ENCODE measurements at places on chromosomes 16 and 17.

GRCh38 chr16:16010194-16010593 lies 60.8 kb downstream of the ABCC1 start:
- DNase-seq: no peak

DNA sequence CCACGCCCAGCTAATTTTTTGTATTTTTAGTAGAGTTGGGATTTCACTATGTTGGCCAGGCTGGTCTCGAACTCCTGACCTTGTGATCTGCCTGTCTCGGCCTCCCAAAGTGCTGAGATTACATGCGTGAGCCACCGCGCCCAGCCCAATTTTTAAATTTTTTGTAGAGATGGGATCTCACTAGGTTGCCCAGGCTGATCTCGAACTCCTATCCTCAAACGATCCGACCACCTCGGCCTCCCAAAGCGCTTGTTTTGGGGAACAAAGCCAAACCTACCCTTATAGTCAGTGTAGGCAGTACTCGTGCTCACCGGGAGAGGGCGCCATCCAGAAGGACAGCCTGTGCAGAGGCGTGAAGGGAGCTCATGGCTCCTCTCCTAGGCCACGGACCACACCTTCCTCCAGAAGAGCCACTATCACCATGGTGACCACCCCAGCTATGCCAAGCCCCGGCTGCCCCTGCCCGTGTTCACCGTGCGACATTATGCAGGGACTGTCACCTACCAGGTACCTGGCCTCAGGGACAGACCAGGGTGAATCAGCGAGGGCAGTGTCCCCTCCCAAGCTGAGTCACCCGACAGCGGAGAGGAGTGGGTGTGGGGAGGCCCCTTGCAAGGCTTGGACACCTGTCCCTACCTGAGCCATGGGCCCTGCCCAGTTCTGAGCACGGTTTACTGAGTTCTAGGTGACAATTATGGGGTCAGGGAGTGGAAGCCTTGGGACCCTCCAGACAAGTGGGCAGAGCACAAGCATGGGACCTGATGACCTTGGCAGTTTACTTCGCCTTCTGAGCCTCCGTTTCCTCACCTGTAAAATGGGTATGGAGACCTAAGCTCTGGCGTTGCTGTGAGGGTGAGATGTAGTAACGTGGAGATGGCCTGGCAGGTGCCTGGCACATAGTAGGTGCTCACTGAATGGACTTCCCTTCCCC lies 13.7 kb downstream of the MYO15B start:
- no peak for DNase-seq

DNA sequence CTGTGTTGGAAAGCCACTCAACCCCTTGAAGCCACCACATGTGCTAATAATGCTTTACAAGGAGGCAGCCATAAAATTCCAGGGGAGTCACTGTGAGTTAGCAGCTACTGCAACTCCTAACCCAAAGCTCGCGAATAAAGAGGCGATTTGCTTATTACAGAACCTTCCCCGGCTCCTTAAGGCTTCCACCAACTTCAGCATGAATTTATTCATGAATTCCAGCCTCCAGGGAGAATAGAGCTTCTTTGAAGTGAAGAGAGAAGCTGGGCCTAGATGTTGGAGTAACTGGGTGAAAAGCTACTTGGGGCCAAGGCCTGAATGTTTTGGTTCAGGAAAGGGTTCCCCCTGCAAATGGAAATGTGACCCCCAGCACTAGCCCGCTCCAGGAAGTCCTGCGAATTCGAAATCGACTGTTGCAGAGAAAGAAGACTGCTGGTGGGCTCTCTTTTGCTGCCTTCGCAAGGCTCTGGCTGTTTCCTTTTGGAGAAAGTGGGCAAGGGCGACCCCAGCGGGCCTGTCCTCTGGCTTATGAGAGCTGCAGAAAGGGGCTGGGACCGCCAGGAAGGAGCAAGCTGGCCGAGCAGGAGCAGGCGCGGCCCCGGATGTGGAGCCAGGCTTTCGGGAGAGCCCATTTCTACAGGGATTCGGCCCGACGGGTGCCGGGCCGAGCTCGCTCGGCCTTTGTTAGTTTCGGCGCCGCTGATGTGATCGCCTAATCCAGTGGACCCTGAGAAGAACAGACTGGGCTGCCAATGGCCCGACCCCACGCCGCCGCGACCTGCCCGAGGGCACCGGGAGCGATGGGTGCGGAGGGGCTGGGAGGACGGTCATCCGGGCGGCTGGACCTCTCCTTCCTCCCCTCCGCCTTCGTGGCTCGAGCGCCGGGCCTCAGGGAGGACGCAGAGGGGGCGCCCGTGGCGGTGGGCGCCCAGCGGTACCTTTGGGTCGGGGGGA lies 7.6 kb downstream of the CBX8 start:
- DNase-seq: no peak

DNA sequence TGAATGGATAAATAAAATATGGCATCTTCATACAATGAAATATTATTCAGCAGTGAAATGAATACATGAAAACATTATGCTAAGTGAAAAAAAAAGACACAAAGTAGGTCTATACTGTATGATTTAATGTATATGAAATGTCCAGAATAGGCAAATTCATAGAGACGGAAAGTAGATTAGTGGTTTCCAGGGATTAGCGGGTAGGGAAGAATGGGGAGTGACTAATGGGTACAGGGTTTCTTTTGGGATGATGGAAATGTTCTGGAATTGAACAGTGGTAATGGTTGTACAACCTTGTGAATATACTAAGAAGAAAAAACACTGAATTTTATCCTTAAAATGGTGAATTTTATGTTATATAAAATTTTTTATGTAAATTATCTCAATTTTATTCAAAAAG lies 8.5 kb upstream of the MYCBPAP start:
- DNase-seq: no peak

- no peak for DNase-seq
Measured at GRCh38 chr16:83116274-83116892, 489.6 kb downstream of the CDH13 start.

DNA sequence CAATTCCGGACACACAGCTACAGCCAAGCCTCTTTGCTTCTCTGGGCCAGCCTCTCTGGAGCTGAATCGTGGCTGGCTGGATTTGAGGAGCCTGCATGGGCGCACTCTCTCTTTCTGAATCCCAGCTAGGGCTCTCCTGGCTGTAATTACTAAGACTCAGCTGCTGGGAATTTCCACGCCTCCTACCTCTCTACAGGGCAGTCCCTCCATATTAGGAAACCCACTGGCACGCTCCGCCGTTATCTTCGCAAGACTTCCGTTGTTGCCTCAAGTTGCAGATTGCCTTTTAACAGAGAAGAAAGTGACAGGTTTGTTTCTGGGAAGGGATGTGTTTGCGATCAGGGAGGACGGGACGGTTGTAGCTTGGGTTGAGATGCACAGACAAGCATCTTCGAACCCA lies 188.4 kb upstream of the NLRP1 start:
- DNase-seq: no peak

DNA sequence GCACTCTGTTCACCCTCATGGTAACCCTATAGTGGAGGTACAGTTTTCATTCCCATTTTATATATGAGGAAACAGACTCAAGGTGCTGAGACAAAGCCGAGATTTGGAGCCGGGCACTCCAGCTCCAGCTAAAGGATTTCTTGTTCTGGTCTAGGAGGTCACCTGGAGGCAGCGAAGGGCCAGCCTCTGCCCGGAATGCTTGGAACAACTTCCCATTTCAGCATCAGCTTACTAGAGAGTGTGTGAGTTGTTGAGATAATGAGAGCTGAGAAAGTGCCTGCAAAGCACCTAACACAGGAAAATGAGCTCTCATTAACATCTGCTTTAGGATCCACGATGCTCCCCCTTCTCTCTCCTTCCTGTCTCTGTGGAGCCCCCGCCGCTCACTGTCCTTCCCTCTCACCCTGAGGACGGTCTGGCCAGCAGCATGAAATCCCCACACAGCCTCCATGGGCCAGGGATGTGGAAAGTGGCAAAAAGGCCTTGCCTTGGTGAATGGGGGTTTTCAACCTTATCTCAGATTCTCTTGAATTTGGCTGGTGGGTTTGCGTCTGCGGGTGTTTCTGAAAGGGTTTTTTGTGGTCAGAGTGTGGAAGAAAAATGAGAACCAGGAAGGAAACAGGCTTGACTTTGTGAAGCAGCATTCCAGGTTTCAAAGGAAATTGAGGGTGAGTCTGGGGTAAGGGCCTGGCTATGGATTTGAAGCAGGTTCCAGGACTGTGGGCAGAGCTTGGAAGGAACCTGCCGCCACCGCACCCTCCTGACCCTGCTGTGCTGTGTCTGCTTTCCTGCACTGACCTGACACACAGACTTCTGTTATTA lies 178.7 kb downstream of the FOXL1 start:
- no peak for DNase-seq

GRCh38 chr16:8590811-8591210 lies 500 bp upstream of the TMEM114 start:
- DNase-seq: no peak

GRCh38 chr17:59333836-59334235 lies 2.4 kb downstream of the YPEL2 start:
- no peak for DNase-seq

DNA sequence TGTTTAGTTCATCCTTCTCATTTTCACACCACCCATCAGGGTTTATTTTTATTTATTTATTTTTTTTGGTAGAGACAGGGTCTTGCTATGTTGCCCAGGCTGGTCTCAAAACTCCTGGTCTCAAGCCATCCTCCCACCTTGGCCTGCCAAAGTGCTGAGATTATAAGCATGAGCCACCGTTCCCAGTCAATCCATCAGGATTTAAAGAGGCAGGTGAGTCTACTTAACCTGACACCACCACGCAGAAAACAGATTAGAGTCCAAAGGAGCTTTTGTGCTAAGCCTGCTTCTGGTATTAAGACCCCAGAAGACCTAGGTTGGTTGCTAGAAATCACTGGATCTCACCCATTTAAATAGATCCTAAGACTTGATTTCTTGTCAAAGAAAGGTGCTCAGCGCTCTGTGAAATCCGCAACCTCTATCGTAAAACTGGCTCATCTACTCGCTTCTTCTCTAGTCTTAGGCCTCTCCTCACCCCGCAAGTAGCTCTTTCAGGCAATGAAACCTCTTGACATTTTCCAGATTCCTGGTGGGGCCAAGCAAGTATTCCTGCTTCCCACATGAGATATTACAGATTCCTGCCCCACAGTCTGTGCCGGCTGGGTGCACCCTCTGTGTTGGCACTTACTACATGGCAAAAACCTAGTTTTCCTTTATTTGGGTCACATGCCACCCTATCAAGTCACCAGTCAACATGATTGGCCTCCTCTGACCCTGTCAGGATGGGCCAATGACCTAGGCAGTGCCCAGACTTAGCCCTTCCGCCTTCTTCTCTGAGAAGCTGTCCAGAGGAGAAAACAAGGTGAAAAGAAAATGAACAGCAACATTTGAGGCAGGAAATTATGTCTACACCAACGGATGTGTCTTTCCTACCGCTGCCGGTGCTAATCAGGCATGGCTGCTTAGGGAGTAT lies 9.0 kb downstream of the PITPNA start:
- no peak for DNase-seq

- no peak for DNase-seq
Measured at GRCh38 chr17:6453279-6454024, 9.2 kb downstream of the PIMREG start.

DNA sequence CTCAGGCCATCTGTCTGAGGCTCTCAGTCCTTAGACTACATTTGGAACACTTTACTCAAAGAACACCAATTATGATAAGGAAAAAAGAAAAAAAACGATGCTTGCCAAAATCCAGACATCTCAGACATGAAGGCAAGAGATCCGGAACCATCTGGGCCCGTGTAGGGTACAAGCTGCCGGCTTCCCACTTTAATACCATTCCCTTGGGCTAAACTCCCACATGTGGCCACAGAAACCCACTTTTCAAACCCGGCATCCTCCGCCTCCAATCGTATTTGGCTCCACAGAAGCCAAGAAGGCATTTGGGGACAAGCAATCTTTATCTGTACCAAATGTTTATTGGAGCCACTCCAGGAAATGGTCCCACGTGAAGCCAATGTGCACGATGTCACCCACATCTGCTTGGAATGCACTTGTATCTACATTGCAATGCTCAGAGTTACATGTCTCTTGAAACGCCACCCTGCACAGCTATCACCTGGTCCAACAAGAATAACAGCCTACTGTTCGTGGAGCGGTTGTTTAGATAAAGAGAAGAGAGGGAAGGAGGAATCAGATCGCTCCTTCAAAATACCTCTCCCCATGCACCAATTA lies 33.5 kb downstream of the XYLT1 start:
- DNase-seq: no peak

GRCh38 chr16:2773188-2773968 lies 3.7 kb downstream of the ELOB start:
- DNase-seq: no peak

DNA sequence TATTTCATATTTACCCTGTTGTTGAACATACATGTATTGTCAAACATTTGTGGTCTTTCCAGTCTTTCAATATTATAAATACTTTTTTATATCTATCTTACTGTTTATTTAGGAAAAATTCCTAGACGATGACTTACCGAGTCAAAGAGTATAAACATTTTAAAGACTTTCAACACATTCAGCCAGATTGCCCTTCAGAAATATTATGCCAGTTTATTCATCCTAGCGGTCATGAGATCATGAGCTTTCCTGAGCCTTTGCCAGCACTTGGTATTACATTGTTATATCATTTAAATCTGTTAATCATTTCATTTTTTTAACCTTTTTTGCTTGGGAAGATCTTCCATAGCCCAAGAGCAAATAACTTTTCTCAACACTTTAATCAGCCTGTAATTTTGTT lies 197.4 kb downstream of the SPECC1 start:
- DNase-seq: peak; percentile 4

DNA sequence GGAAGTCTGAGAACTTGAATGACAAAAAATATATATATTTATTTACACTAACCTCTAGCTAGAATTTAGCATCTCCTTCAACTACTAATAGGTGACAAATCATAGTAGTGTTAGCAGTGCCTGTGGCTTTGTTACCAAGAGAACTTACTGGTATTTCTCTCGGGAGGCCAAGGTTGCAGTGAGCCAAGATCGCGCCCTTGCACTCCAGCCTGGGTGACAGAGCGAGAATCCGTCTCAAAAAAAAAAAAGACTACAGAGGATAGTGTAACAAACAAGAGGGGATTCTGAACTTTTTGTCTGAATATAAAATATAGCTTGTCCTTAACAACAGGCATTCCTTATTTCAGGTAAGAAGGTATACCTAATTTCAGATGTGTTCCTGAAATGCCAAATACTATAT lies 1.3 kb upstream of the SUZ12 start:
- no peak for DNase-seq
